HuH-7.5 (cell line): ENCODE measurements at places on chromosomes 7 and 10.

DNA sequence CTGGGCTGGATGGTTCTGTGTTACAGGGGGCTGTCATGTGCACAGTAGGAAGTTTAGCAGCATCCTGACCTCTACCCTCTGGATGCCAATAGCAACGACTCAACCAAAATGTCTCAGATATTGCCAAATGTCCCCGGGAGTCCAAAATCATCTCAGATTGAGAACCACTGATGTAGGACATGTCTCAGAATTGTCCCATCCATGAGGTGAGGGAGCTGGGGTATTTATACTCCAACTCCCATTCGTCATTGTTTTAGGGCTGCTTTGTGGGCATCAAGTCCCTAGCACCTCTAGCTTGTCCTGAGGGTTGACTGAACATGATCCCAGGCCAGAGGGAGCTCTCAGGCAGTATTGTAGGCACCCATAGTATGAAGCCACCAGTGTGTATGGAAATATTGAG, 25.2 kb upstream of the COMTD1 start:
- no peak for DNase-seq

- no peak for DNase-seq
These were observed 405.6 kb downstream of the KCNMA1 start for GRCh38 chr10:77231884-77232610.

DNA sequence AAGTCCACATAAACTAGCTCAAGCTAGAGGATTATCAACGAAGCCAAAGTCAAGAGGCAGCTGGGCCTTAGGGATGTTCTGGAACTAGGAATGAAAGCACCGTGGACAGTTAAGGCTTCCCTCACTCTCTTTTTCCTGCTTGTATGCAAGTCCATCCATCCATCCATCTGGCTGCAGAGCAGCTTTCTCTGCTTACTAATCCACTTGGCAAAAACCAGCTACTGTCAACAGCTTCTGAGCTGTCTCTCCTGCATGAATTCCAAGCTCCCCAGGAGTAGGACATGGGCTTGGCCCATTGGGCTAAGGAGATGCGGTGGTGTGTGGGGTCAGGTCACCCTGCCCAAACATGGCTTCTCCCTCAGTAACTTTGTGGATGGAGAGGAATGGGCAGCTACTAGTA, 66.2 kb downstream of the NAMPT start:
- DNase-seq: no peak

DNA sequence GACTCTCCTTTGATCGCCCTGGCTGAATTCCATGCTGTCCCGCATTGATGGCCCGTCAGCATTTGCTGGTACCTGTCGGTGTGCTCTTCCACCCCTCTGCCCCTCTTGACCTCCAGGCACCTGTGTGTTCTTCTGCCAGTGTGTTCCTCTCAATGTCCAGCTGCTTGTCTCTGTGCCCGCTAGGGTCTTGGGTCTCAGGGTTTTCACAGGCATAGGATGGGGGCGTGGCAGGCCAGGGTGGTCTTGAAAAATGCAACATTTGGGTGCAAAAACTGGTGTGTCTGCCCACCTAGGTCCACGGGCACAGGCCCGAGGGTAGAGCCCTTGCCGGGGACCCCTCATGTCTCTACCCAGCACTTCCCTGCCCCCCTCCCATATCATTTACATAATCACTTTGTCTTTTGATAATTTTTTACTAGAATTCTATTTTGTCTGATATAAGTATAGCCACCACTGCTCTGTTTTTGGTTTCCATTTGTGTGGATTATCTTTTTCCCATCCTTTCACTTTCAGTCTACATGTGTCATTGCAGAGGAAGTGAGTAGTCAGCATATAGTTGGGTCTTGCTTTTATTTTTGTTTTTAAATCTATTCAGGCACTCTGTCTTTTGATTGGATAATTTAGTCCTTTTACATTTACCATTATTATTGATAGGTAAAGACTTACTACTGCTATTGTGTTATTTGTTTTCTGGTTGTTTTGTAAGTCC, 46.6 kb upstream of the ADRA2A start:
- no peak for DNase-seq

- no peak for DNase-seq
These were observed 42.9 kb downstream of the CD36 start for GRCh38 chr7:80681272-80681885.

- no peak for DNase-seq
These were observed 295.9 kb downstream of the CSTF2T start for GRCh38 chr10:51403521-51403920.

GRCh38 chr10:103574097-103575061, 80.9 kb downstream of the NEURL1 start:
- DNase-seq: no peak

GRCh38 chr10:113264333-113265131, 288.3 kb upstream of the HABP2 start:
- DNase-seq: peak; percentile 15

- DNase-seq: no peak
These were observed 161.0 kb upstream of the POT1 start for GRCh38 chr7:125090596-125090995.

GRCh38 chr10:88071879-88072278, 208.5 kb downstream of the PTEN start:
- no peak for DNase-seq

- DNase-seq: no peak
These were observed 224.7 kb upstream of the ADARB2 start for GRCh38 chr10:1961989-1962388.

DNA sequence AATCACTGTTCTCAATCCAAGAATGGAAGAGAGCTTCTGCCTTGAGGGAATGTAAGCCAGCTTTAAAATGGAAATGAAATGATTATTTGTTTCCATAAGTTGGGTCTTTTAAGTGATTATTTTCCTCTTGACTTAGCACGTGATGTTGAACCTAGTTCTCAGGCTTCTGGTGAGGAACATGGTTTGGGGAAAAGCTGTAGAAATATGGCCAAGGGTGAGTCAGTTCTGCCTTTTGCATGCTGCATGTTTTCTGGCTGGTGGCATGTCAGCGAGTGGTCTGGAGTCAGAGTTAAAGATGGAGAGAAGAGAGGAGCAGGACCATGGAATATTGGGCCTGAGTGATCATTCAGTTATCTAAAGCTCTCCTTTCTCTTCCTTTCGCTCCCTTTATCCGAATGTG, 54.0 kb downstream of the DNAH11 start:
- no peak for DNase-seq

DNA sequence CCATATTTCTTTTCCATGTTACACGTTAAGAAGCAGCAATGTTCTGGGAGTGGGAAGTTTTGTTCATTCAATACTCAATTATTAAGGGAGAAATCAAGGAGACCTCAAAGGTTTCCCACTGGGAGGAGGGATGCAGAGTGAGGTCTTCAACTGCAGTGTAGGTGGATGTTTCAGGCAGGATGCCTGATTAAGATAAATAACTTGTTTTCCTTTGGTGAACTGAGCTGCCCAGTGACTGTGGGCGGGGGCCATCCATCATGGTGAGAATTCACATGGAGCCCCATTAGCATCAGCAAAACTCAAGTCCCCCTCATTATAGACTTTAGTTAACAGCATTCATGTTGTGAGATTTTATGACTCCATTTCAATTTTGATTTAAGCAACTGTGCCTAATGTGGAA, 121.1 kb downstream of the PLPP4 start:
- no peak for DNase-seq

DNA sequence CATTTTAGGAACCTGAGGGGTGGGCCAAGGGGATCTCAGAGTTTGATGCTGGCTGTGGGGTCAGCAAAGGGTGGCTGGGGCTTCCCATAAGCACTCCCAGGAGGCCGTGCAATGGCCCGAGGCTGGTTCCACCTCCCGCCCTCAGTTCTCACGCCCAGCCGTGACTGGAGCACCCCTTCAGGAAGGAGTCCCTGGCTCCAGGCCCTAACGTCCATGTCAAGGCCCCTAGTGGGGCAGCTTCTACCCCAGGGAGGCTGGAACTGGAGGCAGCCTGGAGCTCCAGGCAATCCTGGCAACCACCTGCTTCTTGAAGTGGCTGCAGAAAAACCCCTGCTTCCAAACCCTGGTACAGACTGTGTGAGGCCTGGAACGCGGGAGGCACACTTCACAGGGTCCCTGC, 165.5 kb downstream of the DIP2C start:
- DNase-seq: no peak

DNA sequence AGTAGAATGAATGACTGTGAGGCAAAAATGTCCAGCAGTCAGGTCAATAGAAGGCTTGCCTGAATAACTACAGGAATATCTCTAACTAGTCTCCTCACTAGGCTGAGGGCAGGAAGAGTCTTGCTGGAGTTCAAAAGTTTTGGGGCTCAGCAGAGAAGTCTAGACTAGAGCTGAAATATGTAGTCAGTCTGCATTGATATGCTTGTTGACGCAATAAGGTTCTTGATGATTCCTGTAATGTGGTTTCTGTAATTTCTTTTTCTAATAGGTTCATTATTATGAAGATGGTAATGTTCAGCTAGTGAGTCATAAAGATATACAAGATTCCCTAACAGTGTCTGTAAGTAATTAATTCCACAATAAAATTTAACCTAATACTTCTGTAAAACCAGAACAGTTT, 41.5 kb upstream of the ST7 start:
- no peak for DNase-seq
